ENCODE measurements at places on chromosomes 11 and 22.

GRCh38 chr11:42996421-42997307 is 315.1 kb upstream of the API5 start:
- DNase-seq = no peak

GRCh38 chr11:87260811-87261210 is 223.1 kb downstream of the TMEM135 start:
- no peak for DNase-seq

DNA sequence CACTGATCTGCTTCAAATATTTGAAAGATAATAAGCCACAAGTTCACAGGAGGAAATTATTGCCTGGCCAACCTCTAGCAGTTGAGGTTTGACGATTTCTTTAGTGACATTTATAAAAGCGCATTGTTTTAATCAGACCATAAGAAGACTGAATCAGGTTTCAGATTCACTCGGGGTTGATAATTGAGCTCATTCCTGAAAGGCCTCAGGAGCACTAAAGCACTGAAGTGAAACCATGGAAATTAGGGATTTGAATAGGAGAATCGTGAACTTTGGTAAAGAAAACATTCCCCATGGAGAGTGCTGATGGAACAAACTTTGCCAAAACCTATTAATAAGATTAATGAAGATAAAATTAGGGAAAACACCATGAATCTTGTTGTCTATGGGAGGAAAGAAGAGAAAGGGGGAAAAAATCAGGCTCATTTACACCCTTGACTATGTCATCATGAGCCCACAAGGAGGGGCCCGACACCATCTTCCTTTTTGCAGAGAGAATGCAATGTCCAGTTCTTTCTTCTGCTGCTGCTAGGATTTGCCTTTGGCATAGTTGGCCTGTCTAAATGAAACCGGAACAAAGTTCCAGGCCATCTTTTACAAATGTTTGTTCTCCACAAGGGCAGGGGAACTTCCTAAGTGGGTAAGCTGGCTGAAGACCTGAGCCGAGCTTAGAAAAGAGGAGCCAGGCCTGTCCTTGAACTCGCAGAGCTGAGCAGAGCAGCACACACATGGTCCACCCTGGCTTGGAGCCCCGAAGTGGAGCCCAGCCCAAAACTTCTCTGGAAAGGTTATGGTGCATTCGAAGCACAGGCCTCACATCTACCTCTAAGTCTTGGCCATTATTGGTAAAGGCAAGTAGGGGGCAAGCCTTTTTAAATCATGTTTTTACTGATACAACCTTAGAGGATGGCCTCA is 56.1 kb upstream of the EIF3M start:
- no peak for DNase-seq

- DNase-seq = no peak
Observed at GRCh38 chr11:17560281-17561110, 13.4 kb downstream of the OTOG start.

- no peak for DNase-seq
Observed at GRCh38 chr11:112113539-112114457, 27.1 kb downstream of the SDHD start.

DNA sequence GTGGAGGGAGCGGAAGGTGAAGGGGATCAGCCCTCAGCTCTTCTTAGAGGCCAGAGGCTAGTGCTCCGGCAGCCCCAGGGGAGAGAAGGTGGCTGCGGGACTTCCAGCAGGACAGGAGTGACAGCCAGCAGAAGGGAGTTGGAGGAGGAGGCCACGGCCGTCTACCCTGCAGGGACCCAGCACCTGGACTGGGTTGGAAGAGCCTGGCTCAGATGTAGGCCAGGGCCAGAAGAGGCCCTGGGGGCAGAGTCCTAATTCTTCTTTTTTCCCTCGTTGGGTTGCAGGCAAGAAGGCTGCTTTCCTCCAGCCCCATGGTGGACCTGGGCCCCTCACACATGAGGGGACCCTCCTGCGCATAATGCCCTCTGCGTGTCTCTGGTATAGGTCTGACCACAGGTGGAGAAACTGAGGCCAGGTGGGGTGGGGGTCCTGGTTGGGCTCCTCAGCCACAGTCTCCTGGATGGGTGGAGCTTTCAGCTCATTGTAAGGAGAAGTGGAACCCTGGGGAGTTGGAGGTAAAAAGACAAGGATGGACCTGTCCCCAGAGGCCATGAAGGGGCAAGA is 2.3 kb upstream of the MCAM start:
- DNase-seq = no peak

DNA sequence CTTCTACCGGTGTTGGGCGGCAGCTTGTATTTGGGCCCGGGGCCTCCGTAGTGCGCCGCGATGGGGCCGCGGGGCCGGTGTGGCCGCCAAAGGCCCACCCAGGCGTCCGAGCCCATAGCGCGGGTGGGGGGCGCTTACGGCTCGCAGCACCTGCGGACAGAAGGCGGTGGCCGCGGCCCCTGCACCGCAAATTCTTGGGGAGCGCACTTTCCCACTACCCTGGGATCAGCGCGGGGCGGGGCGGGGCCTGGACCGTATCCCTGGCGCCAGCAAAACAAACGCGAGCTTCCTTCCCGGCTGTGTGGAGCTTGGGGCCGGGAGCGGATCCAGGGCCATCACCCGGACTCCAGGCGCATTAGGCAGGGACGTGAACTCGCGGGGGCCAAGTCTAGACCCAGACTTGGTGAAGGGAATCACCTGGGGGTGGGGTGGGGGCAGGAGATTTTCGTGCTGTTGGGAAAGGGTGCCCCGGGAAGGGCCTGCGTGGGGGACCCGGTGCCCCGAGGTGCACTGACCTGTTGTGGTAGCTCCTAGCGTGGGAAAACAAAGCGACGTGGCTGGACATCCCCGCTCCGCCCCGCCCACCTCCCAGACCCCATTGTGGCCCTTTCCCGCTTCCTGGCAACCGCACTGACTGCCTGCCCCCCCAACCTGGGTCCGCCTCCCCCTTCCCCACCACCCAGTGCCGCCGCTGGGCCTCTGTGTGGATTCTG is 2.3 kb upstream of the TYMP start:
- no peak for DNase-seq

GRCh38 chr22:25970374-25970911 is 198.8 kb upstream of the SEZ6L start:
- no peak for DNase-seq

DNA sequence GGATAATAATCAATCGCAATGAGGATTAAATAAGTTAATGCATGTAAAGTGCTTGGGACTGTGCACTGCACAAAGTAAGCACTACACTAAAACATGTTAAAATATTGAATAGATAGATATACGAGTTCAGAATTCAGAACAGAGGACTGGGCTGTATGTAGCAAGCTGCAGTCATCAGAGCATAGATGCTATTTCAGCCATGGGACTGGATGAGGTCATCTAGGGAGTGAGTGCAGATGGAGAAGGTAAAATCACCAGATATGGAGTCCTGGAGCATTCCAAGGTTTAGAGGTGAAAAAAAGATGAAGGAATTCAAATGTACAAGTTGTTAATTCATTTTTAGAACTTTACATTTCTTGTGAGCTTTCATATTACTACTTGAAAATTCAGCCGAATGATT is 347.5 kb upstream of the DDI1 start:
- no peak for DNase-seq

GRCh38 chr11:8910649-8911026 is 351 bp upstream of the AKIP1 start:
- no peak for DNase-seq

GRCh38 chr11:60059521-60060240 is 3.2 kb downstream of the MS4A3 start:
- no peak for DNase-seq

DNA sequence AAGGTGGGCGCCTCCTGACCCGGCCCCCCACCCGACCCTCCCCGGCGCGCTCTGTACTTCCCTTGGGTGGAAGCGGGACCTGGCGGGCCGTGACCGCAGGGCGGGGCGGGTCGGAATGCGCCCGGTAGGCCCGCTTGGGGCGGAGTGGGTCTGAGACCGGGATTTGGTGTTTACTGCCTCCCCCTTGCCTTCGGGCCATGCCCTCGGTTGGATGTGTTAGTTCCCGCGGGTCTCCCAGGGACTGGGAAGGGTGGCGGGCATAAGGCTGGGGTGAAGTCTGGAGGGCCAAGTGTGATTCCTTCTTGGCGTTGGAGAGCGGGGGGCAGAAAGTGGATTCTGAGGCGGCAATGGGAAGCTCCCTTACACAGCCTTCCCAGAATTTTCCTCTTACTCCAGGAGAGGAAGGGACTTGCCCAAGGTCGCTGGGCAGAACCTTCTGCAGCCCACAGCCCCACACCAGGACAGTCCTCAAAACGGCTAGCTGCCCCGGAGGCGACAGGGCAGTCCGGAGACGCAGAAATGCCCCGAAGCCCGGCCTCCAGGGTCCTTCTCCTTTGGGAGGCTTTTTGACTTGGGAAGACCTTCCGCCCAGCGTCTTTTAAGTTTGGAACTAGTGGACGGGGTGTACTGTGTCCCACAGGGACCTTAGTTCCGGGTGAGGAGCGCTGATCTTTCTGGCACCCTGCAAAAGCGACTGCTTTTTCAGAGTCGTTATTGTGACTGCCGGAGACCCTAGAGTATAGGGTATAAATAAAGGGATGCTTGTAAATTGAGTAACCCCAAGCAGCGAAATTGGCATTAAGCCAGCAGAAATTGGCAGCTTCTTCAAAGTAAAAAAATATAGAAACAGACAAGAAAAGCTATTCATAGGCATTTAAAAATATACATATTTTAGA is 647 bp downstream of the SWAP70 start:
- DNase-seq = peak; percentile 34

- DNase-seq = no peak
Observed at GRCh38 chr11:130874955-130875531, 41.2 kb downstream of the SNX19 start.

DNA sequence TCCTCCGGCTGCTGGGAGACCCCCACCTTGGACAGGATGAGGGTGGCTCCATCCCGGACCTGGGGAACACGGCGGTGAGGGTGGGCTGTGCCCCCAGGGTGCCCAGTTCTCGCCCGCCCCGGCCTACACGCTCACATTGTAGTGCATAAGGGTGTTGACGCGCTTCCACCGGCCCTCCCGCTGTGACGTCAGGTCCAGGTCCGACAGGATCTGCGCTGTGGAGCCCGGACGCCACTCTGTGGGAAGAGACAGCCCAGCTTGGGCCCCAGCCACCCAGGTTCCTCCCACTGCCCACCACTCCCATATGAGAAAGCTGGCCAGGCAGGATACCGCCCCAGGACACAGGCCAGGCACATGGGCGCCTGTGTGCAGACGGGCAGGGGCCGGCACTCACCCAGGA is 8.3 kb upstream of the MAPK11 start:
- no peak for DNase-seq

- DNase-seq = no peak
Observed at GRCh38 chr11:90698238-90698637, 475.4 kb upstream of the CHORDC1 start.

DNA sequence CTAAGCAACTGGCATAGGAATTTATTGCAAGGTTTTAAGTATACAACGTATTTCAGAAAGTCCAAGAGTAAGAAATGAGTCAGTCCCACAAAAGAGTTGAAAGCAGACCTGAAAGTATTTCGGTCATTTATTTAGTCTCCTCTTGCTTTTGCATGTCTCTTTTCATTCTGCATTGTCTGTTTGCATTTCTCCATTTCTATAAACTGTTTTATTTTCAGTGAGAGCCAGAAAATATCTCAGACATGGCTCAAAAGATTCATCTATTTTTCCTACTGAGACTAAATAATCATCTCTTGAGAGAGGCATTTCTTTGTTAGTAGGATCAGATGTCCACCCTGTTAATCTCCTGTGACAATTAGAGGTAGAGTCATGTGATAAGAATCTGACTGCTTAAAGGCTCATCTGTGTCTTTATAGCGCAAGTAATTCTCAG is 219.1 kb upstream of the CCDC179 start:
- DNase-seq = no peak

Data from activated gamma-delta T cell (primary cell).